ENCODE measurements at places on chromosomes 2 and 18.

GRCh38 chr2:180040146-180040925 is 33.2 kb upstream of the CWC22 start:
- no peak for DNase-seq

- DNase-seq = no peak
These were observed 161.3 kb downstream of the MEIS1 start for GRCh38 chr2:66596256-66596655.

DNA sequence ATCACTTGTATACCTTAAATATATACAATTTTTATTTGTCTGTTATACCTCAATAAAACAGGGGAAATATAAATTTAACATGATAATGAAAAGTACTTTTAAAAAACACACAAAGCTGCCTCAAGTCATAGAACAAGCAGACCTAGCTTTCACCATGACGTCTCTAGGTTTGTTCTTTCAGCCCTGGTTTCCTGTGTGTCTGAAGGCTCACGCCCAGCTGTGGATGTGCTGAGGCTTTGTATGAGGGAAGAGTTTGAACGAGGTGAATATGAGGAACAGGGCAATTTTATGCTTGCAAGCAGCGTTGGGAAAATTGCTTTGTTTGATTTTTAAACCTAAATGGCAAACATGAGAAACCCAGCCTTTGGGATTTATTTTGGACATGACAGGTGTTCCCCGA is 15.3 kb downstream of the SH3RF3 start:
- no peak for DNase-seq

GRCh38 chr2:120945832-120946499 is 210.3 kb downstream of the GLI2 start:
- no peak for DNase-seq

GRCh38 chr2:151002959-151003600 is 258.6 kb downstream of the RBM43 start:
- no peak for DNase-seq

GRCh38 chr18:46190667-46191066 is 86.5 kb downstream of the HAUS1 start:
- DNase-seq = no peak

DNA sequence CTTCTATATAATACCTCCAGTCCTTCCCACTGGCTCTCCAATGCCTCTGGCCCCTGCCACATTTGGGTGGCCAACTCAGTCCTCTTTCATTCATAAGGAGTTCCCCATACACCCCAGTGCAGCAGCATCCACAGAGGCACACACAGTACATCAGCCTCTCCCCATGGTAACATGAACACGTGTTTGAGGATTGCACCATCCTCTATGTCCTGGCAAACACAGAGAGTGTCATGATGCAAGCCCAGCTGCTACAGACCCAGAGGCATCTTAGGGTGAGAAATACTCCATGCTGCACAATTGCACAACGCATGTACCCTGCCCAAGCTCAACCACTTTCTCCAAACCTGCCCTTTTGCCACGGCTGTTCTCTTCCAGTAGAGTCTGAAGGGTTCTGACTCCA is 11.5 kb downstream of the IGFBP5 start:
- DNase-seq = no peak

- no peak for DNase-seq
These were observed 243.0 kb upstream of the CYRIA start for GRCh38 chr2:16908656-16909055.

- DNase-seq = no peak
These were observed 333.3 kb upstream of the ACVR2A start for GRCh38 chr2:147511491-147511948.

GRCh38 chr2:162215162-162215561 is 28.1 kb downstream of the FAP start:
- no peak for DNase-seq

DNA sequence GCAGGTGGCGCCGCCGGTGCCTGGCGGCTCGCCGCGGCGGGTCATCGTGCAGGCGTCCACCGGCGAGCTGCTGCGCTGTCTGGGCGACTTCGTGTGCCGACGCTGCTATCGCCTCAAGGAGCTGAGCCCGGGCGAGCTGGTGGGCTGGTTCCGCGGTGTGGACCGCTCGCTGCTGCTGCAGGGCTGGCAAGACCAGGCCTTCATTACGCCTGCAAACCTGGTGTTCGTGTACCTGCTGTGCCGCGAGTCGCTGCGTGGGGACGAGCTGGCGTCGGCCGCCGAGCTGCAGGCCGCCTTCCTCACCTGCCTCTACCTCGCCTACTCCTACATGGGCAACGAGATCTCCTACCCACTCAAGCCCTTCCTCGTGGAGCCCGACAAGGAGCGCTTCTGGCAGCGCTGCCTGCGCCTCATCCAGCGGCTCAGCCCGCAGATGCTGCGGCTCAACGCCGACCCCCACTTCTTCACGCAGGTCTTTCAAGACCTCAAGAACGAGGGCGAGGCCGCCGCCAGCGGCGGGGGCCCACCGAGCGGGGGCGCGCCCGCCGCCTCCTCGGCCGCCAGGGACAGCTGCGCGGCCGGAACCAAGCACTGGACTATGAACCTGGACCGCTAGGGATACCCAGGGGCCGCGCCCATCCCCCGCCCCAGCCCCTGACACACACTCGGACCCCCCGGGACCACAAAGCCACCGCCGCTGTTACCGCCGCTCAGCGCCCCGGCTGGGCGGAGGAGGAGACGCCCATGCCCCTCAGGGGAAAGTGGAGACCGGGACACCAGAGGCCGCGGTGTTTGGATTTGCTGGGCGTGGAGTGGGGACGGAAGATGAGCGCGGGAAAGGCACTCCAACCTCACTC is 1.1 kb downstream of the CDK5R2 start:
- peak; percentile 26 for DNase-seq

DNA sequence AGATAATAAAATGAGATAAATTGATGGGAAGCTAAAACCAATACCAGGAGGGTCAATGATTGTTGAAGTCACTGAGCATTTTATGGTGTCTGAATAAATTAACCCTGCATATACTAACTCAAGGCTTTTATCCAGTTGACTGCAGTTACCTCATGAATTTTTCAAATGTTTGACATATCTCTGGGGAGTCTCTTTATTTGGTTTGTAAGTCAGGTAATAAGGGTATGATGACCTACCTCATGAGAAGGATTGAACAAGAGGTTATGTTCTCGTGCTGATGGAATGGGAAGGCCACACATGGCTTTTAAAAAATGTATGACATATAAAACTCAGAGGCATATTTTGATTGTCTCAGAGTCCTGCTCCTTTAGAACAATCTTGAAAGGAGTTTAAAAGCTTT is 237.6 kb downstream of the THSD7B start:
- no peak for DNase-seq

GRCh38 chr18:46293742-46294181 is 189.6 kb downstream of the HAUS1 start:
- DNase-seq = no peak

DNA sequence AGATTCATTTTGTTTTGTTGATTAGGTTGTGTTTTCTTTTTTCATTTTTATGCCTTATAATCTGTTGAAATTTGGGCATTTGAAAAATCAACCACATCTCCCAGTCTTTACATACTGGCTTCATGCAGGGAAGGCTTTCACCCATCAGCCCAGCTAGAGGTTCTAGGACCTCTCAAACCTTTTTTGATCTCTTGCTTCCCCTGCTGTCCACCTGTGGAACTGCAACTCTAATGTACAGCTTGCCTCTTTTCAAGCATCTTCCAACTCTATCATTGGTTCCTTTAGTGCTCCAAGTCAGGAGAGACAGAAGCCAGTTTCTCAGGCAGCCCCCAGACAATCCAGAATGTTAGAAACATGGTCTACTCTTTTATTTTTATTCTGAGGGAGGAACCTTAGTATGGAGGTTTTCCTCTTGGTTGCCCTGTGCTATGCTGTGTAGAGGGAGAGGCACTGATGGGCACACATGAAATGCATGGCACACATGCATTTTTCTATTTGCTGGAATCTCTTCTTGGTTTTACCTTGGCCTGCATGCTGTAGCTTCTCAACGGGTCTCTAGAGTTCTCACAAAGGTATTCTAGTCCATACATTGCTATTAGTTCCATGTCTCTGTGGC is 107.2 kb upstream of the L3MBTL4 start:
- peak; percentile 38 for DNase-seq

DNA sequence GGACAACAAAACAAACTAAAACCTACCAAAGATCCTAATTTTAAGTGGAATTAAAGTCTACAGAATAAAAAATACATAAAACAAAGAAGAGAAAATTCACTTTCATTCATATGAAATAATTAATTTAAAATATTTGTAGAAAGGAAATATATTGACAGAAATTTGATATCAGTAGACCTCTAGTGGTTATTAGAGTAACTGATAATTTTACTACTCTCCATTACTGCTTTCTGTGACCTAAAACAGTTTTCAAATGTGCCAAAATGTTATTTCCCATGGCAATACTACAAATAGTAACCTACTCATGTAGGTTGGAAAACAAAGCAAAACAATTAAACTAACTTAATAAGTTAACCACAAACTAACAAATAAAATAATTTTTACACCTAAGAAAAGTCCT is 147.1 kb downstream of the NOL4 start:
- DNase-seq = no peak

GRCh38 chr2:20382965-20383810 is 32.5 kb upstream of the PUM2 start:
- no peak for DNase-seq

- DNase-seq = no peak
These were observed 1.5 kb upstream of the SLC30A3 start for GRCh38 chr2:27264253-27264752.

- no peak for DNase-seq
These were observed 852.5 kb upstream of the LRATD1 start for GRCh38 chr2:13779996-13780395.

- no peak for DNase-seq
These were observed 58.7 kb downstream of the ITGB6 start for GRCh38 chr2:160141419-160141818.

GRCh38 chr2:97969081-97970067 is 26.4 kb downstream of the TMEM131 start:
- DNase-seq = no peak

GRCh38 chr2:27095745-27096651 is 9.4 kb downstream of the KHK start:
- peak; percentile 66 for DNase-seq

- peak; percentile 68 for DNase-seq
These were observed 123.3 kb downstream of the LTBP1 start for GRCh38 chr2:33069894-33070651.

DNA sequence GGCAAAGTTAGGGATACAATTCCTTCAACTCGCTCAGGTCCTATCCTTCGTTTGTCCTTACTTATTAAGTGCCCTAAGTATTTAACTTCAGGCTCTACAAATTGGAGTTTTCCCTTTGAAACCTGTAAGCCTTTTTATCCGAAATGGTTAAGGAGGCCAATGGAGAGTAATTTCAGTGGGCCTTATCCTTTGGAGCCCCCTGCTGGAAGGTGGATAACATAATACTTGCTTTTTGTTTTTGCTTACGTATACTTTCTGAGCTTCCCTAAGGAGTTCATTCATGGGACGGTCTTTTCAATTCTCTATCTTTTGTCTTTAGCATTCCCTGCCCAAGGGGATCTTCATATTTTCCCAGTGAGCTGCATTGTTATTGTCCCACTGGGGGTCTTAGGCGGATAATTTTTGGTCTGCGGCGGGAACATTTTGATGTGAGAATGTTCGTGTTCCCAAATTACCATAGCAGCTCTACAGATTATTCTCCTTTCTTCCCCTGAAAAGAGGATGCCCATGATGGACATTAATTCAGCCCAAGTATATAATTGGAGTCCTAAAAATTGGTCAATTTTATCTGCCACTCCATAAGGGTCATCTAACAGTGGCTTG is 34.4 kb upstream of the TRAPPC8 start:
- peak; percentile 25 for DNase-seq

- DNase-seq = no peak
These were observed 127.4 kb downstream of the RTTN start for GRCh38 chr18:70078106-70078505.

DNA sequence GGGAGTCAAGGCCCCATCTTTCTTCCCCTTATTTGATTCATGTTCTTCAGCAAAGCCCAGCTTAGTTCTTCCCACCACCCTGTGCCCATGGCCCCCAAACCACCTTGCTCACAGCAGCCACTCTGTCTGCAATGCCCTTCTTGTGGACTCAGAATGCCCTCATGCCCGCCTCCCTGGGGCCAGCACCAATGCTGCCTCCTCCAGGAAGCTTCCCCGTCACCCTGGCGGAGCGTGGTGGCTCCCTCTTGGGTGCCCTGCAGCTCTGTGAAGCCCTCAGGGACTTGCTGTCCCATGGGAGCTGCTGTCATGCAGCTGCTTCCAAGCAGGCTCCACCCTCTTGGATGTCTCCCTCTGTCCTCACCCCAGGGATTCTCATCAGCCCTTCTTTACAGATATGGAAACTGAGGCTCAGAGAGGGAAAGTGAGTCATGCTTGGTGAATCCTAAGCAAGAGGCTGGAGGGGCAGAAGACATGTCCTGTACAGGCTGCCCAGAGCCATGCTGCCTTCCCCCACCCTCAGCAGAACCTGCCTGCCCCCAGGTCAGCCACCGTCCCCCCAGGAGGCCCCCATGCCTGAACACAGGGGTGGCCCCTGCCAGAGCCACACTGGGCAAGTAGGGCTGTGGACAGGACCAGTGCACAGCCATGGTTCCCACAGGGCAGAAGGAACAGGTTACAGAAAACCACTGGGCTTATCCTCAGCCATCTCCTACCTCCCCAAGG is 11.8 kb upstream of the DUSP2 start:
- peak; percentile 72 for DNase-seq

DNA sequence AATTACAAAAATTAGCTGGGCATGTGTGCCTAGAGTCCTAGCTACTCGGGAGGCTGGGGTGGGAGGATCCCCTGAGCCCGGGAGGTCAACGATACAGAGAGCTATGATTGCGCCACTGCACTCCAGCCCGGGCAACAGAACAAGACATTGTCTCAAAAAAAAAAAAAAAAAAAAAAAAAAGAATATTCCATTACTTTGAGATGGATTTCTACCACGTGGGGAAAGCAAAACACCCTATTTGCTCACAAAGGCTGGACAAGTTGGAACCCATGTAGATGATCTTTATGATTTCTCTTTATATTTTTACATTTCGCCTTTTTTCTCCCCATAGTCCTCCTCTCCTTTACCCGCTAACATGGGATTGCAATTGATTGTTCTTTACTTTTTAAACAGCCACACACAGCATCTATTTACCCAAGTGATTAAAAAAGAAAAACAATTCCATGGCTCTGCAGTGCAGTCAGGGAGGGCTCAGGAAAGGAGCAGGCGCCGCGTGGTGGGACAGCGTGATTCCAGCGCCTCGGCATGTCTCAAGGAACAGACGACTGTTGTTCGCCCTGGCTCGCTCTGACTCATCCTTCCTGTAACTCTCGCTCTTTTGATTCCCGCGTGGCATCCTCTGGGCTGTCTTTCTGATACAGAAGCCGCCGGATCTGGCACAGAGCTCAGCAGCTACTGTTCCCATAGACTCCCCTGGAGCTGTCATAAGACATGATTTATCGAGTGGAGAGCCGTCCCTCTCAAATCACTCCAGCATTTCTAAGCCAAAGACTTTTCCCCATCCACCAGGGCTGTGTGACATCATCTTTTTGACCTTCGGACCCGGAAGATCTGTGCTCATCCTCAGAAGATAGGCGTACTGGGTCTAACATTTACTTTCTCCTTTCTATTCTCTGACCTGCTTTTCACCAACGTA is 230.4 kb upstream of the AGAP1 start:
- no peak for DNase-seq

GRCh38 chr18:28177828-28178635 is 1.1 kb upstream of the CDH2 start:
- DNase-seq = no peak

Data from activated T-cell treated with anti-CD3 and anti-CD28 coated beads, Interleukin-2, amount 50 U/mL, for 48 hours (primary cell).